Ascending aorta (tissue), 2 donors: ENCODE measurements at places on chromosomes 6 and 20.

DNA sequence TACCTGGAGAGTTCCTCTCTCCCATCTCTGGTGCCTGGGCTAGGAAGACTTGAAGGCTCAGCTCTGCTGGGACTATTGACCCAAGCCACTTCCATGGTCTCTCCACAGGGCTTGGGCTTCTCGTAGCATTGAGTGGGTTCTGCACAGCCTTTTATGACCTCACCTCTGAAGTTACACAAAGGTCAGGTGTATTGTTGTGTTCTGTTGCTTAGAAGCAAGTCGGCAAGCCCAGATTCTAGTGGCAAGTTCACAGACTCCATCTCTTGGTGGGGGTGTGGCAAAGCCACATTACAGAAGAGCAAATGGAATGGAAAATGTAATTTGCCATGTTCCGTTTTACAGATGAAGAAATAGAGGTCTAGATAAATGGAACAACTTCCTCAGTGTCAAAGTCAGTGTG lies 13.5 kb downstream of the BPI start:
- no peaks in the 10 kb centered on the region for H3K27me3 ChIP-seq
- H3K4me1 ChIP-seq = no peaks in the 10 kb centered on the region
- no peak overlapping the region for H3K4me3 ChIP-seq
- no peak overlapping the region for H3K27ac ChIP-seq

- no peak overlapping the region for H3K27ac ChIP-seq
- H3K27me3 ChIP-seq = no peaks in the 10 kb centered on the region
- no peaks in the 10 kb centered on the region for H3K4me1 ChIP-seq
These were observed 86.9 kb downstream of the PXDC1 start for GRCh38 chr6:3664625-3665041.

- H3K27ac ChIP-seq = no peak overlapping the region
- H3K27me3 ChIP-seq = no peaks in the 10 kb centered on the region
- no peaks in the 10 kb centered on the region for H3K4me1 ChIP-seq
- no peaks in the 10 kb centered on the region for H3K36me3 ChIP-seq
These were observed 303.9 kb upstream of the DEFB112 start for GRCh38 chr6:50353603-50354002.

- no peak overlapping the region for H3K4me3 ChIP-seq
- no peak overlapping the region for H3K27ac ChIP-seq
- peaks cover 25% of the 10 kb centered on the region for H3K36me3 ChIP-seq
- no peak for DNase-seq
These were observed 4.0 kb downstream of the STK4 start for GRCh38 chr20:44970243-44970757.

DNA sequence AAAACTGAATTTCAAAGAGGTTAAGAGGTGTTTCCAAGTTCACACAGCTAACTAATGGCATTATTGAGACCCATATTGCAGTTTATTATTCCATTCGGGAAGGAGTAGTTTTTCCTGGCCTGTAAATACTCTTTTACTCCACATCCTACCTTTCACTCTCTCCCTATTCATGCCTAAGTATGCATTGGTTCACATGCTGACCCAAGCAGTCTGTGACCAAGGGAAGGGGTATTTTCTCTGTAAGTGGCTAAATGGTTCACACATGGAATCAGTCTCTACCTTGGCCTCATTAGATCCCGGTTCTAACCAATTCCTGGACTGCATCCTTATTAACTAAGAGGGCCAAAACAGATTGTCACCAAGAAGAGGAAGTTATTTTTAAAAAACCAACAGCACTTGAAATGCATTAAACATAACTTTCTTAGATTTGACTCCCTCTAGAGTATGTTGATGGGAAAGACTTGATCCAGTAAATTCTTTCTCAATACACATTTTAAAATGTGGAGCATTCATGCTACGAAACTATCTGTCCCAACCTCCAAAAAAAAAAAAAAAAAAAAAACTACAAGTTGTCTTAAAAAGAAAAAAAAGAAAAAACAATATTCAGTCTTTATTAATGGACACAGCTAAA lies 17.8 kb upstream of the RSPO3 start:
- no peak overlapping the region for H3K27ac ChIP-seq
- H3K27me3 ChIP-seq = no peaks in the 10 kb centered on the region
- DNase-seq = no peak
- H3K4me3 ChIP-seq = no peak overlapping the region

GRCh38 chr6:149895048-149895590 lies 2.8 kb downstream of the RAET1E start:
- H3K27ac ChIP-seq = peak overlapping the region; percentile 86
- H3K27me3 ChIP-seq = no peaks in the 10 kb centered on the region
- H3K4me3 ChIP-seq = no peak overlapping the region
- H3K4me1 ChIP-seq = peaks cover 12% of the 10 kb centered on the region
- DNase-seq = no peak
- H3K36me3 ChIP-seq = no peaks in the 10 kb centered on the region

GRCh38 chr6:170455335-170455979 lies 97.7 kb downstream of the PSMB1 start:
- no peak overlapping the region for H3K27ac ChIP-seq
- H3K4me3 ChIP-seq = no peak overlapping the region
- DNase-seq = no peak
- H3K4me1 ChIP-seq = no peaks in the 10 kb centered on the region
- no peaks in the 10 kb centered on the region for H3K27me3 ChIP-seq
- no peaks in the 10 kb centered on the region for H3K36me3 ChIP-seq

DNA sequence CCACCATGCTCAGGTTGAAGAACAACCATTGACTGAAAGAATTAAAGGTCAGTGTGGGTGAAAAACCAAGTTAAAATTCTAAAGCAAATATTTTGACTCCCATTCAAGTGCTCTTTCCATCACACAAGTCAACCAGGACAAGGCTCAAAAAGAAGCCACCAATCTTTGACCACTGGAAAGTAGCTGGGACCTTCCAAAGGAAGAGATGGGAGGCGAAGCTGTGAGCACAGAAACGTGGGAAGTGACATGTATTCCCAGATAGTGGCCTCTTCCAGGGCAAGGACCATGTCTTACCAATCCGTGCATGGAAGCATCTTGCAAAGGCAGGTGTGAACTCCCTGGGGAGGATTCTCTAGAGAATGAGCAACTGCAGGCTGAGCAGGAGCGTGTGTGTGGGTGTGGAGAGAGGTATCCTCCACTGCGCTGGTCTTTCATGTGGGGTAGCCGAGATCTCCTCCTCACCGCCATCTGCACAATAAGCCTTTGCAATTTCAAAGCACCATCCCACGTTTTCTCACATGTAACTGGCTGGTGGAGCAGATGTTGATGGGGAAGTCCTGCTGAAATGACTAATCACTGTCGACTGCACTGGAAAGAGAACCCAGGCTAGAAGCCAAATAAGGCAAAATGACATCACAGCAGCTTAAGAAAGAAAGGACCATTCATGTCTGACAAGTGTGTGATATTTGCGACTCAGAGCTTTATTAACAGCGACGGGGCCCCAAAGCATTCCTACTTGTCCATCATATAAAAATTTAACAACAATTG lies 189.4 kb upstream of the RREB1 start:
- no peaks in the 10 kb centered on the region for H3K27me3 ChIP-seq
- no peak overlapping the region for H3K4me3 ChIP-seq
- H3K27ac ChIP-seq = no peak overlapping the region
- DNase-seq = no peak

DNA sequence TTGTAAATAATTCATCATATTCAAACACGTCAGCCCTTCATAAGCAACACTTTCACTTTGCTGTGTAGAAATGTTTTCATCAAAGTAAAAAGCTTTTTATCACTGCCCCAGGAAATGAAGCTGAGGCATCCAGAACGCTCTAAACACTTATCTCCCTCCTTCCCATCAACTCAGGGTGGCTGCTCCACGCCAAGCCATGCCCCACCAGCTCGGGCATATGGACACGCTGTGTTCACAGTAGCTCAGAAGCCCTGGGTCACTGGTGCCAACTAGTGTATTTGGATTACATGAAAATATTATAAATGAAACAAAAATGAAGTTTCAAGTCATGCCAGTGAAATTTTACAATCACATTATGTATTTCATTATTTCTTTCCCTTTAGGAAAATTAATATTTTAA lies 10.3 kb downstream of the PDE10A start:
- H3K4me3 ChIP-seq = no peak overlapping the region
- H3K27me3 ChIP-seq = no peaks in the 10 kb centered on the region
- no peaks in the 10 kb centered on the region for H3K4me1 ChIP-seq
- H3K36me3 ChIP-seq = no peaks in the 10 kb centered on the region
- no peak overlapping the region for H3K27ac ChIP-seq
- DNase-seq = no peak

DNA sequence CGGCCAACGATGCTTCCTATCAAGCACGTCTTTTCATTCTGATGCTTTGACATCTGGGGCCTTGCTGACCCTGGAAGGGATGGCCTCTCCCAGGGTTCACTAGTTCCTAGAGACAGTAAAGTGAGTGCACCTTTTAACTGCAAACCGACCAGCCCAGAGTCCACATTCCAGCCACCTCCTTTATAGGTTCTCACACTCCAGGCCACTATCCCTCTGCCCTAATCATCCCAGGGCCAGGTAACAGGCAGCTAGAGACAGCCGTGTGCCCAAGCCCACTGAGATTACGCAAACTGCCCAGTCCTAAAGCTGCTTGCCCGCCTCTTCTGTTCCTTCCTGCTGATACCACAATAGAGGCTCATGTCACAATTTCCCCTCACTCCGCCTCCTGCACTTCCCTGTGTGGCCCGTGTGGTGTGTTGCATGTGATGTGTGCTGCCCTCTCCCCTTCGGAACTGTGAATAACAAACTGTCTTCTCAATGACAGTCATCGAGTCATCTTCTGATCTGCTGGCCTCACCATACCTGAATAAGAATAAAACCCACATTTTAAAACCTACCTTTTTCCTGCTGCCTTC lies 123.7 kb upstream of the EXOC2 start:
- H3K4me3 ChIP-seq = no peak overlapping the region
- H3K4me1 ChIP-seq = no peaks in the 10 kb centered on the region
- DNase-seq = no peak

DNA sequence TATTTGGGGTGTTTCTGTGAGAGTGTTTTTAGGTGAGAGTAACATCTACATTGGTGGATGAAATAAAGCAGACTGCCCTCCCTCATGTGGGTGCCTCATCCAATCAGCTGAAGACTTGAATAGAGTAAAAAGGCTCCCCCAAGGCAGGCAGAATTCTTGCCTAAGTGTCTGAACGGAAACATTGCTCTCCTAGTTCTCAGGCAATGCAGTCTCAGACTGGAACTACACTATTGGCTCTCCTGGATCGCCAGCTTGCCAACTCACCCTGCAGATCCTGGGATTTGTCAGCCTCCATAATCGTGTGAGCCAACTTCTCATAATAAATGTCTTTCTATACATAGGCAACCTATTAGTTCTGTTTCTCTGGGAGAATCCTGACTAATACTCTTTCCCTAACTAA lies 5.5 kb upstream of the TMEM170B start:
- no peaks in the 10 kb centered on the region for H3K36me3 ChIP-seq
- H3K4me3 ChIP-seq = no peak overlapping the region
- H3K4me1 ChIP-seq = peaks cover 4% of the 10 kb centered on the region
- H3K27ac ChIP-seq = no peak overlapping the region

DNA sequence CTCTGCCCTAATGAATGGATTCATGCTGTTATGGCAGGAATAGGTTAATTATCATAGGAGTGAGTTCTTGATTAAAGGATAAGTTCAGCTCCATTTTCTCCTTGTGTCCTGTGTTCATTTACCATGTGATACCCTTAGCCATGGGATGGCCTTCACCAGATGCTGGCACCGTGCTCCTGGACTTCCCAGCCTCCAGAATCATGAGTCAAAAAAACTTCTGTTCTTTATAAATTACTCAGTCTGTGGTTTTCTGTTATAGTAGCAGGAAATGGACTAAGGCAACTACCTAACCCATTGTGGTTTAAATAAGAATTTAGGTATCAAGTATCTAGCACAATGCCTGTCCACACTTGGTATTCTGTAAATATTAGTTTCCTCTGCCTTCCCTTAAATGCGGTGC lies 223.5 kb downstream of the MEI4 start:
- no peaks in the 10 kb centered on the region for H3K27me3 ChIP-seq
- no peak overlapping the region for H3K4me3 ChIP-seq
- no peaks in the 10 kb centered on the region for H3K4me1 ChIP-seq
- DNase-seq = no peak
- H3K36me3 ChIP-seq = no peaks in the 10 kb centered on the region

- H3K27me3 ChIP-seq = no peaks in the 10 kb centered on the region
- H3K27ac ChIP-seq = no peak overlapping the region
- no peak overlapping the region for H3K4me3 ChIP-seq
- DNase-seq = no peak
These were observed 33.3 kb downstream of the GABRR2 start for GRCh38 chr6:89281779-89282246.

- no peak overlapping the region for H3K4me3 ChIP-seq
- no peaks in the 10 kb centered on the region for H3K36me3 ChIP-seq
- peaks cover 8% of the 10 kb centered on the region for H3K4me1 ChIP-seq
- H3K27ac ChIP-seq = peak overlapping the region; percentile 89
- DNase-seq = no peak
These were observed 128.2 kb downstream of the FRK start for GRCh38 chr6:115932481-115932880.

DNA sequence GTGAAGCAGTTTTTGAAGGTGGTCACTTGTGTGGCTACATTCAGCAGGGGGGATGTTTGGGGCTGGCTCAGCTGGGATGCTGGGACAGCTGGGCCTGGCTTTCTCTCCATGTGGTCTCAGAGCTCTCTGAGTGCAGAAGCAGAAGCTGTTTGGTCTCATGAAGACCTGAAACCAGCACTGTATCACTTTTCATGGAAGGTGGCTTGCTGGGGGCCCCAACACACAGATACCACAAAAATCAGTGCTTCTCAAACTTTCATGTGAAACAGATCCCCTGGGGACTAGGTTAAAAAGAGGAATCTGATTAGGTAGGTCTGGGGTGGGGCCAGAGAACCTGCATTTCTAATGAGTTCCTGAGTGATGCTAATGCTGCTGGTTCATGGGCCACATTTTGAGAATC lies 347.3 kb downstream of the DHX35 start:
- H3K36me3 ChIP-seq = no peaks in the 10 kb centered on the region
- DNase-seq = no peak
- H3K27me3 ChIP-seq = no peaks in the 10 kb centered on the region
- no peak overlapping the region for H3K27ac ChIP-seq
- H3K4me3 ChIP-seq = no peak overlapping the region
- H3K4me1 ChIP-seq = no peaks in the 10 kb centered on the region

DNA sequence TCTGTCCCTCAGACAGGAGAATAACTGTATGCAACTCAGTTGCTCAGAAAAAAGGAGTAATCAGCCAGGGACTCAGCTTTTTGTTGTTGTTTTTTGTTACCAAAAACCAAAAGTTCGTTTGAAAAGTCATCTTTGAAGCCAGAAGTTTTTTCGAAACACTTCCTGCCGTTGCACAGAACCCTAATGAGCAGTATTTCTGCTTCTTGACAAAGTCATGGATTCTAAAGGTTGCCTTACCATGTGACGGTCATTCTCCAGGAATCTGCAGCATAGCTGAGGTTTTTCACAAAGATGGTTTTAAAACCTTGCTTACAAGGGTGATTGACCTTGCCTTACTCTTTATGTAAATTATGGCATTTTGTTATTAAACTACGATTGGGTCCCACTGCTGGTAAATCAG lies 1.9 kb downstream of the RAB32 start:
- H3K4me1 ChIP-seq = peaks cover 31% of the 10 kb centered on the region
- H3K36me3 ChIP-seq = peaks cover 4% of the 10 kb centered on the region
- no peaks in the 10 kb centered on the region for H3K27me3 ChIP-seq
- H3K4me3 ChIP-seq = peak overlapping the region; percentile 91
- no peak for DNase-seq
- peak overlapping the region; percentile 97 for H3K27ac ChIP-seq
